ENCODE measurements at places on chromosomes 13 and 19.
A peak's percentile ranks its signal among the peaks of the same experiment; 100 is the strongest.

DNA sequence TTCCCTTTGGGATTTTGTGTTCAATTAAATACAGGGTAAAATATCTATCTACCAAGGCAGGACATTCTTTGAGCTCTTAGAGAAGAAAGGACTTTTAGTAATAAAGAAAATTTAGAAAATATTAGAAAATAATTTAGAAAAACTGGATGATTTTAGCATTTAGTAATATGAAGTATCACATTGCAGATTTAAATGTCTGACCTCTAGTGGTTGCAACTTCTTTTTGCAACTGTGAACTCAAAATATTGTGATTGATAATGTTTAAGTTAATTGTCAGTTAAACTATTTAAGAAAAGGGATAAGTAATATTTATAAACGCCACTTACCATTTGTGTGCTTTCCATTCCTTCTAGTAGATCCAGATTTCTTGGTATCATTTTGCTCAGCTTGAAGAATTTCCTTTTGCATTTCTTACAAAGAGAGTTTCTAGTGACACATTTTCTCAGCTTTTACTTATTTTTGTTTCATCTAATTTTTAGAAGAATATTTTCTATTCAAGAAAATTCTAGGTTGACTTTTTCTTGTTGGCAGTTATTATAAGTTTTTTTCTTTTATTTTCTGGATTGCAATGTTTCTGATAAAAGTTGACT is 10.3 kb upstream of the POSTN start:
- no peak for DNase-seq

- DNase-seq: no peak
Observed at GRCh38 chr13:25879466-25879865, 172.3 kb downstream of the SHISA2 start.

GRCh38 chr19:13149628-13150186 is 468 bp downstream of the STX10 start:
- no peak for DNase-seq

DNA sequence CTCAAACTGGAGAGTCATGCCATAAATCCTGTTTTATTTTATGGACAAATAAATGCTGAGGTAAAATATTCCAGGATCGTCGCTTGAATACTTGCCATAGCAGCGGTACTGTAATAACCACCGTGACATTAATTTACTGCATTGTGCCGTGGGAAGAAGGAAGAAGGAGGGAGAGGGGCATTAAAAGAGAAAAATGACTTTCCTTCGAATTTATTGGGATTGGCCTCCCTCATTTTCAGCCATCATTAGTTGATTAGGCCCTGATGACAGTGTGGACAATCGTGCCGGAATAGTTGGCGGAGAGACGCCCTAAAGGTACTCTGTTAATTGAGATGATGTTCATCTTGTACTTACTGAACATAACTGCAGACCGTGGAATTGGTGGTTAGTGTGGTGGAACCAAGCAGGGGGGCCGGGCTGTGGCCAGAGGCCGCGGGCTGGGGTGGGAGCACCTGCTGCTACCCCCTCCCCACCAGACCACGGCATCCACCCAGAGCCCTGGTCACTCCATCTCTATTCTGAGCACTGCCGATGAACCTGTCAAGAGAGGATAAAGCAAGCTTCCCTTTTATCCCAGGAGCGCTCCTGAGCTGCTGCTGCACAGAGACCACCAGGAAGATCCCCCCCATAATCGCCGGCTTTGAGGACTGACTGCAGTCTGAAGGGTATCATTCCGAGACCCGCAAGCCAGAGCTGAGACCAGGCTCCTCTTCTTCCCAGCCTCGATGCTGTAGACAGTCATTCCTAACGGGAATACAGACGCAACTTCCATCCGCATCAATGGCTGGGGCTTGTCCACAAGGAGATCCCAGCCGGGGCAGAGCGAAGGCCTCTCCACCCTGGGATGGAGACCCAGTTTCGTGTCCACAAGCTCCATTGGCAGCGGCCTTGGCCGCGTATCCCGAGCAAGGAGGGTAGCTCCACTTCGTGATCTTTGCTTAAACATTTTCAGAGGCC is 168.3 kb upstream of the TSHZ3 start:
- no peak for DNase-seq

DNA sequence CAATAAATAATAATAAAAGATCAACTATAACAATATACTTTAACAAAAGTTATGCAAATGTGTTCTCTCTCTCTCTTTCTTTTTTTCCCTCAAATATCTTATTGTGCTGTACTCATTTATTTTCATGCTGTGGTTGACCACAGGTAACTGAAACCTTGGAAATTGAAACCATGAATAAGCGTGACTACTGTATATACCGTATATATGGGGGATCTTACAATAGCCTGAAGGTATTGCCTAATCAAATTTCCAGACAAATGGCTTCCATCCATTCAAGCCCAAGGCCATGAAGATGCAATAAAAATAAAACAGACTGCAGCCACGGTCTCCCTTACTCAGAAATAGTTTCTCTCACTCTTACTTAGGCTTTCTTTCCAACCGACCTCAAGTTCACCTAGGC is 98.3 kb downstream of the SLITRK6 start:
- no peak for DNase-seq

DNA sequence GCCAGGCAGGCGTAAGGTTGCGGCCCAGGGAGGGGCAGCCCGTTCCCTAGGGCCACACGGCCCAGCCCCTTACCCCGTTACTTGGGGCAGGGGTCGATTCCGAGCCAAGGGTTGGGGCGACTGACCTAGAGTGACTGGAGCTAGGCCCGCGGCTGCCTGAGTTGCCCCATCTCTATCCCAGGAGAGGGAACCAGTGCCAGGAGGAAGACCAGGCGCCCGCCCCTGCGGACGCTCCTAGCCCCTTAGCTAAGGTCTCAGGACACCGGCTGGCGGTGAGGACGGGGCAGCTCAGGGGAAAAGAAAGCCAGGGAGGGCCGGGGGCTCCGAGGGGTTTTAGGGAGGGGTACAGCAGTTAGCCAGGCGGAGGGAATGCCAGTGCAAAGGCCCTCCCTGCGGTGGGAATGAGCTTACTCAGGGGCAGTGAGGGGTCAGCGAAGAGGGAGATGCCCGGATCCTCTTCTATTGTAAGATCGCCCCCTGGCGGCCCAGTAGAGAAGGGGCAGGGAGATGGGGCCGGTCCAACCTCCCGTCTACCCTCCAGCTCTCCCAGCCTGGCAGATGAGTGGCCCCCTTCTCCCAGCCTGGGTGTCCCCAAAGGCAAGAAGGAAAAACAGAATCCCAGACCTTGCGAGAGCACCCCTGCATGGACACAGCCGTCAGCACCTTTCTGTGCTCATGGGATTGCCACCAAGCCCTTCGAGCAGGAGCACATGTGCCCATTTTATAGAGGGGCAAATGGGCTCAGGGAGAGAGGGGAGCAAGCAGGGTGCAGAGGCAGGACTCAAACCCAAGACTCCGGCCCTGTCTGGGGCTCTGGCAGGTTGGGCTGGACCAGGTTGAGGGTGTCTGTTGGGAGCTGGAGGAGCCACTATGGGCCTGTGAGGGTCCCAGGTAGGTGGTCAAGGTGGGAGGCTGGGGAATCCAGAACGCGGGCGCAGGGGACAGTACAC is 16.3 kb downstream of the CILP2 start:
- peak; percentile 39 for DNase-seq

DNA sequence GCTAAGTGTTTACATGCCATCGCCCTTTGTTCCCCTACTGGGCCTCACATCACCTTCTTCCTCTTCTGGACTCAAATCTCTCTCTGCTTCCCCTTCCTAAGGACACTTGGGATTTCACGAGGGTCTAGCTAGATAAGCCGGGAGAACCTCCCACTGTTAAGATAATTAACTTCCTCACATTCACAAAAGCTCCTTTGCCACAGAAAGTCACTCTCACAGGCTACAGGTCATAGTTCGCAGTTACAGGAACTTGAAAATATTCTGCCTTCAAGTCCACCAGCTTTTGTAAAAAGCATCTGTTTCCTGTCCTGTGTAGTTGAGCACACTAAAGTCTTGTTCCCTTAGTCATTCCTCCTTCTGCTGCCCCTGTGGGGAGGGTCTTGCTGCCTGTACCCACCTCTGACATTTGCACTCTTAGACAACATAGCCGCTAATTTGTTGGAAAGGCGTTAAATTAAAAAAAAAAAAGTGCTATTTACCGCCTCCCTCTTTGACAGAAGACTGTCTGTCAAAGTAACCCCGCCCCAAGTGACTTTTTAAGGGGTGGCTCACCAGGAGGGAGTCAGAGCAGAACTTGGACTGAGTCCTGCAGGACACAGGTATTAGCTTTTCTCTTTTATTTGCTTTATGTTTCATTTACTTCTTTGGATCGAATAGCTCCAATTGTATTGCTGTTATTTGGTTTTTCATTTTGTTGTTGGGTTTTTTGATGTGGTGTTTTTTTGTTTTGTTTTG is 26.8 kb upstream of the CEACAM21 start:
- no peak for DNase-seq

GRCh38 chr19:7295912-7296536 is 1.8 kb upstream of the INSR start:
- DNase-seq: no peak

DNA sequence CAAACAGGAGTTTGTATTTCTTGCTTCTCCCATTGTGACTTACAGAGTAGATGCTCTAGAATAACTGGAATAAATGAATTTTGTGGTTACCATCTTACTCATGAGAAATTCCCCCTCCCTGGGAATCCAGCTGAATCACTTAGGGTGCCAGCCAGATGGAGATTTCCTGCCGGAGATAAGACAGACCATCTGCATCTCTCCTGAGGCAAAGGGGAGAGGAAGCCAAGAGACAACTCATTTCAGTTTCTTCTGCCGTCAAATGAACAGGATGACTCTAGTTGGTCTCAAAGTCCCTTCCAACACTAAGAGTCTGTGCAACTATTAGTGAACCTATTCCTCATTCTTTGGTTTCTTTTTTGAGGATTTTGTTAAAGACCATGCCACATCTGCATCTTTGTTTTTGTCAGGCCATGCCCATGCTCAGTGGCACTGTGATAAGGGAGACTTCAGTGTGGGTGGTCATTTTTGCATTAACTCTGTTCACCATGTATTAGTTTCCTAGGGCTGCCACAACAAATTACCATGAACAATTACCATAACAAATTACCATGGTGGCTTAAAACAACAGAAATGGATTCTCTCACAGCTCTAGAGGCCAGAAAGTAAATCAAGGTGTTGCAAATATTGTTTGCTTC is 112.8 kb downstream of the NDFIP2 start:
- no peak for DNase-seq

- DNase-seq: no peak
Observed at GRCh38 chr13:65378943-65379519, 1851.1 kb downstream of the PCDH9 start.

GRCh38 chr19:7267792-7268704 is 26.2 kb downstream of the INSR start:
- no peak for DNase-seq
